T-helper 1 cell (primary cell): ENCODE measurements at places on chromosomes 7 and 10.

GRCh38 chr7:112665709-112666108 lies 124.5 kb downstream of the TMEM168 start:
- no peak for DNase-seq

DNA sequence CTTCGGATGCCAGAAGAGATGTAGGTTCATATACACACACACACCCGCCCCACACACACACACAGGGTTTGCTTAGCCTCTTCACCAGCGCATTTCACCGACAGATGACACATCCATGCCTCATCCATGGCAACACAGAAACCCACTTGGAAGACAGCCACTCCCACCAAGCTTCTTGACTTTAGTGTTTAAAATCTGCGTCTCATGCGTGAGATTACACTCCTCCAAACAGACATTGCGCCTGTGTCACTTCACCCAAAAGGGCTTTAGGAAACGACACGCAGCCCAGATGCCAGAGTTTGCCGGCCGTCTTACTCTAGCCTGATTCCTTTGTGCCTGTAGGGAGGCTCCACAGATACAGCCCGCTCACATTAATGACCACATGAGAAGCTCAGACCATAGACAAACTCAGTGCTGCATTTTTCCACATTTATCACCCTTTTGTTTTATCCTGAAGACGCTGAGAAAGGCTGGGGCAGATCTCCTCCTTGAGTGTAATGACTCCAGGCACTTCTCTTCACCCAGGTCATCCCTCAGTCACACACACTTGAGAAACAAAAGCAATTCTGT lies 73.8 kb downstream of the DIP2C start:
- DNase-seq, result no peak

DNA sequence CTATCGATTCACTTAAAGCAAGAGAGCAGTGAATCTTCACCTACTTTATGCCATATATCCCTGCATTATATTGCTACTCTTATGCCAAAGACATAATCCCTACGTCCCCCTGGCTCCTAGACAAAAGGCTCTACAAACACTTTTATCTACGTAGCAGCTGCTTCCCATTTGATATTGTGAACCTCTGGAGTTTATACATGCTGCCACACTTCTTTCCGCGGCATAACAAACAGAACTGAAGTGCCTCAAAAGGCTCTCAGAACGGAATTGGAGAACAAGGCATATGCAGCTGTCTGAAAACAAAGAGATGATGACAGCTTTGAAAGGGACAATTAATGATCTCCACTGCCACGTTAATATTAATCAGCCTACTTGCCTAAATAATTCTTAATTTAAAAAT lies 985.6 kb upstream of the LRRN3 start:
- no peak for DNase-seq

- no peak for DNase-seq
Measured at GRCh38 chr7:521221-522070, 1.8 kb upstream of the PDGFA start.

GRCh38 chr7:15430911-15431310 lies 130.9 kb downstream of the AGMO start:
- DNase-seq, result no peak

GRCh38 chr7:3636131-3636860 lies 335.2 kb downstream of the SDK1 start:
- no peak for DNase-seq

GRCh38 chr7:112383671-112384417 lies 66.4 kb upstream of the IFRD1 start:
- DNase-seq, result no peak

GRCh38 chr7:22389892-22390291 lies 32.9 kb upstream of the RAPGEF5 start:
- no peak for DNase-seq
